ENCODE measurements at places on chromosomes 1 and 21.

GRCh38 chr1:84997667-84998600, 1.0 kb upstream of the MCOLN2 start:
- no peak for DNase-seq

DNA sequence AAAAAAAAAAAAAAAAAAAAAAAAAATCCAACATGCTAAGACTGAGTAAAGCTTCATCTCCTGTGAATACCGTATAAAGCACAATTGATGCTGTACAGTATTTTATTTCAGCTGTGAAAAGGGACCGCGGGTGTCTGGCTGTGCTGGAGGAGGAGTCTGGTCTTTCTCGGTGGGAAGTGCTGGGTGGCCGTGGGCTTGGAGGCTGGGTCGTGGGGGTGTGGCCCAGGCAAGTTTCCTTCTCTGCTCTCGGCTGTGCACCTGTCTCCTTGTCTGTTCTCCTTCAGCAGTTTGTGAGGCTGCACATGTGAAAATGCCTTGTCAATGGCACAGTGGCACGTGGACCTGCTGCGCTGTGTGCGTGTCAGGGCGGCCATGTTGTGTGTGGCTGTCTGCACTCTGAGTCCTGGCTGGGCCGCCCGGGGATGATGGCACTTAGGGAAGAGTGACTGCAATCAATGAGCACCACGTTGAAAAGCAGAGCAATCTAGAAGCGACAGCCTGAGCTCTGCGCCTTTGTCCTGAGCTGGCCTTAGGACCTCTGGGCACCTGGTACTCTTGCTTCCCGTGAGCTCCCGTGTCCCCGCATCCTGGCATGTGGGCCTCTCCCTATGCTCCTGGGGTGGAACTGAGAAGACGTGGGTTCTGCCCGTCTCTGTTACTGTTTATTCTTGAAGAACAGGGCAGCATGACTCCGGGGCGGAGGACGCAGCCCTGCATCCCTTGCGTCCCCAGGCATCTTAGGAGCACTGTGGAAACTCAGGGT, 14.5 kb downstream of the AGPAT3 start:
- no peak for DNase-seq

DNA sequence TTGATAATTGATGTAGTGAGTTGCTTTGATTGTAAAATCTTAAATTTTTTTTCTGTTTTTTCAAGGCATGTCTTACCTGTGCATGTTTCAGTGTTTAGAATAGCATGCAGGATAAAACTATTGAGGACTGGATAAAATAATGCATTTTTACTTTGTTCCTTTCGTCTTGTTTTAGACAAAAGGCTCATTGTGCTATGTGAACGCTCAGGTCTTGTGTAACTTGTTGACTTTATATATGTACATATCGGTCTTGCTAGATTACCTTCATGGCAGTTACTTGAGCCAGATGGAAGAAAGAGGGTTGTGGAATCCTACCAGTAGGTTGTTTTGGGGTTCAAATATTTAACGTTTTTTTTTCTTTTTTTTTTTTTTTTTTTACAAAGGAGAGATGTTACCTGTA, 7.0 kb downstream of the NFIA start:
- DNase-seq = no peak

DNA sequence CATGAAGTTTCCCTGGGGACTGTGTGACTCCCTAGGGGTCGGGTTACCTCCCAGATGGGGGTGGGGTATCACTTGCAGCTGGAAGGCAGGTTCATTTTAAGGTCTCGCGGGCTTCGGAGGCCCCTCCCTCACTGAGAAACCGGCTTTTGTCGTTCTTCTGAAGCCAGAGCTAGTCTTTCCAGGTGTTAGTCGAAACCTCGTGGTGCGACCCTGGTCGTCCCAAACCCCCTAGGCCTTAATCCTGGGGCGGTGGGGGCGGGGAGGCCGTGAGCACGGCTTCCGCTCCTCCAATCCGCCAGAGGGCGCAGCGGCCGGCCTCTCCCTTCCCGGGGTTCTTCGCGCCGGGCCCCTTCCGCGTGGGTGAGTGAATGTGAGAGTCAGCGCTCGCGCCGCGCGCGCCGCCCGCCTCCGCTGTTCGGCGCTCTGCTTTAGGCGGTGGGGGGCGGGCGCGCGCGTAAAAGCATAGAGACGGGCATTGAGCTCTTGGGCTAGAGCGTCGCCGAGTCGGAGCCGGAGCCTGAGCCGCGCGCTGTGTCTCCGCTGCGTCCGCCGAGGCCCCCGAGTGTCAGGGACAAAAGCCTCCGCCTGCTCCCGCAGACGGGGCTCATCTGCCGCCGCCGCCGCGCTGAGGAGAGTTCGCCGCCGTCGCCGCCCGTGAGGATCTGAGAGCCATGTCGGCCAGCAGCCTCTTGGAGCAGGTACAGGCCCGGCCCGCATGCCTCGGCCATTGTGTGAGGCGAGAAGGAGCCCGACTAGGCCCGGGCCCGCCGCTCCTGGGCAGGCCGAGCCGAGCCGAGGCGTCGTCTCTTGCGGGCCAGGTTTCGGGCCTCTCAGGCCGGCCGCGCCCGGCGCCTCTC, at the start of gene YTHDF2:
TSS of gene YTHDF2 (plus strand) at position 491 of the 857 bp plus-strand sequence. CDS start at position 672, 181 bp downstream.
- DNase-seq = peak; percentile 98

DNA sequence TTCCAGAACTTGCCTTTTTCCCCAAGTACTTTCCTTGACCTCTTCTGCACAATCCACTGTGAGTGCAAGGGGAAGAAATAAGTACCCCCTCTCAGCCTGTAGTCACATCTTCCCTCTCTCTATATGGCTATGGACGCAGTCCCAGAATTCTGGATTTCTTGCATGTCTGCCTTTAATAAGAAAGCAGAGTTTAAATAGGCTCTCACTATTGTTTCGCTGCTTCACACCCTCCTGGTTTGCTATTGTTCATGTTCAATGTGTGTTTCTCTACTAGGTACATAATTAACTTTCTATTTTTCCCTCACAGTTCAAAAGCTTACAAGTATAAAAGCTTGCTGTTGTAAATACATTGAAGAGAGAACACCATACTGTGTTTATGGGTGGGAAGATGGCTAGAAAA, 181.5 kb upstream of the C1orf105 start:
- DNase-seq = no peak

- no peak for DNase-seq
Measured at GRCh38 chr1:18148461-18148860, 40.9 kb downstream of the IGSF21 start.

DNA sequence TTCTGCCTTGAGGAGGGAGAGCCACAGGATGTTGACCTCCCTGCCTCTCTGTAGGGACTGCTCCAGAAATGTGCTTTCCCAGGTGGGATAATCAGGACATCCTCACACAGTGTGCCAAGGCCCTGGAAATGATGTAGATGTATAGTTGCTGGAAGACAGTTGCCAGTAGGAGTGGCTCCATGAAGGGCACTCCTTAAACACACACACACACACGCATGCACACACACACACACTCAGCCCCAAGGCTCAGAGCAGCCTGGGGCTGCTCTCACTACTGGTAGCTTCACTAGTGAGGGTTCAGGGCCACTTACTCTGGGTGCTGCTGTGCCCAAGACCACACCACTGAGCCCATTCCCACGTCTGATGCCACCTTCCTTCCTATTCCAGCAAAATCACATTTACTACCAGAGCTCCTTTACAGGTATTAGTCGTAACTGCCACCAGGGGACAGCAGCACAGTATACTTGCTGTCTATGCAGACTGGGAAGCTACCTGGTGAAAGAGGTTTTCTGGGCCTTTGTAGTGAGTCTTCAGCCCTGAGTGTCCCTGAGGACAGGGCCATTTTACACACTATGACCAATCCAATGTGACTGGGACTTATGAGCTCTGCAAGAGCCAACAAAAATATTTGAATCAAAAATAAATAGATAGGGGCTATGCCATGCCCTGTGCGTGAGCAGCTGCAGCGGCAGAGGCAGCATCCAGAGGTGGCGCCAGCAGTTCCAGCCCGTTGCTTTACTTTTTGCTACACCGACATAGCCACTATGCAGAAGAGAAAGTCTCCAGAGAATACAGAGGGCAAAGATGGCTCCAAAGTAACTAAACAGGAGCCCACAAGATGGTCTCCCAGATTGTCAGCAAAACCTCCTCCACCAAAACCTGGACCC, 15.0 kb downstream of the CRNN start:
- no peak for DNase-seq

DNA sequence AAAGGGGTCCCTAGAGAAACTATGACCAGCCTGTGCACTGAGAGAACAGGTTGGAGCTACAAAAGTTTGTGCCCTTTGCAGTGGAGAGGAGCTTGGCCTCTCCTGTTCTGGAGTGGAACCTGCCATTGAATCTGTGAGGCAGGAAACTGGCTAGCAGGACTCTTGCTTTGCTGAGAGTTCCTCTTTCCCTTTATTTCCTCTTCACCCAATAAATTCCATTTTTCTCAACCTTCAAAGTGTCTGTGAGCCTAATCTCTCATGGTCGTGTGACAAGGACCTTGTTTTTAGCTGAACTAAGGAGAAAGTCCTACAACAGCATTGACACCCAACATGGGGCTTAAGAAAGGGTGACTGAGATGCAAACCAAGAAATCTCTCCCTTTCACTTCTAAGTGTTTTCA, 42.7 kb upstream of the FASLG start:
- no peak for DNase-seq

DNA sequence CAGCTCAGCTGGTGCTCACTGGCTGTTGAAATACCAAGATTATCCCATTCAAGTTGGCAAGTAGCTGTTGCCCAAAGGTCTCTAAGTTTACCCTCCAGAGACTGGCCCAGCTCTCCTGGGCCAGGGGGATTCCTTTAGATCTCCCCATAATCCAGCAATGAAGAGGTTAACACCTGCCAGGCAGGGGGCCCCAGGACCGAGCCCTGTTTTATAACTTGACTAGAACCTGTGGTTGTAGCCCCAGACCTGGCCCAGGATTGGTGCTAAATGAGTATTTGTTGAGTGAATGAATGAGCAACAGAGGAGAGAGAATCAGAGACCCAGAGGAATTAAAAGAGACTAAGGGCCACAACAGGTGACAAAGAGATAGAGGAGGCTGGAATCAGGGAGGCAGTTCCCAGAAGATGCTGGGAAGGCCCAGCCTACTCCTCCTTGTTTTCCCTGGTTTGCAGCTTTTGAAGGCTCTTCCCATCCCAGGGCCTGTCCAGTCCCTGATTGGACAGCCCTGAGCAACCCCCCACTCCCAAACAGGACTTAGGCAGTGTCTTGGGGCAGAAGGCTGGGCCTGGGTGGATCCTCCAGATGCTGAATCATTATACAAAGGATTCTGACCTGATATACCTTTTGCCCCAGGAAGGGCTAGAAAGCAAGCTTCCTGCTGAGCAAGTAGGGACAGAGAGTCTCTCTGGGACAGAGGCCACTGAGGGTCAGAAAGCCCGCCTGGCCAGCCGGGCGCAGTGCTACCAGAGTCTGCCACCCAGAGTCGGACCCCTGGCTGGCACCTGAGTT, 2.4 kb upstream of the RHBG start:
- no peak for DNase-seq

DNA sequence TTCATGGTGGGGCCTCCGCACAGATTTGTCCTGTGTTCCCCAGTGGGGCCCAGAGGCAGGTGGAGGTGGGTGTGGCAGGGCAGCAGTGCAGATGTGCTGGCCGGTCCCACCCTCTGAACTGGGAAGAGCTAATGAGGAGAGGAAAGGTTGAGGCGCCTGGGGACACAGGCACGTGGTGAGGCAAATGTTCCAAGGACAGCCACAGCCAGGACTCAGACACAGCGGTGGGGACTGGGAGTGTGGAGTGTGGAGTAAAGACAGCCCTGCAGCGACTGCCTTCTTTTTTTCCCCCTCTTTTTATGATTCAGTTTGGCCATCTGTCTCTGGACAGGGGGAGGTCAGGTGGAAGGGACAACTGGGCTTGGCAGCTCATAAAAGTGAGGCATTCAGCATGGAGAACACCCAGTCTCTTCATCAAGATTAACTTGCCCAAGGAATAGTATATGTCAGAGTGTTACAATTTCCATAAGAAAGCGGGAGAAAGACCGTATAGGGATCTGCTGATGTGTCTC, 104.2 kb upstream of the GCLM start:
- DNase-seq = no peak

- no peak for DNase-seq
Measured at GRCh38 chr1:11800756-11801433, 4.9 kb downstream of the MTHFR start.

- no peak for DNase-seq
Measured at GRCh38 chr1:7781923-7782495, 2.1 kb upstream of the PER3 start.

DNA sequence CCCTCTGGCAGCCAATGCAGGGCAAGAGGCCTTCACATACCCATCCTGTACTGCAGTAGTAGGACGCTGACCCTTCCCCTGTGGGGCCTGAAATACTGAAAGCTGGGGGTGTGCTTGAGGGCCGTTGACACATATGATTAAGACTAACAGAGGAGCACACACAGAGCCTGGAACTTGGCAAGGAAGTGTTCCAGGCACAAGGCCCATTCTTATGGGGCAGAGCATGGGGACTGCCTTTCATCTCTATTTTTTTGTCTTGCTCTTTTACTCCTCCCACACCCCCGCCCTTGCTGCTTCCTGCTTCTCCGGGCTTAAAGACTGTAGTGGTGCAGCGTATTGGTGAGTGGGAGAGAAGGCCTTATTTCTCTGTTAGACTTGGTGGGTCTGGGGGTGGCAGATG, 137.4 kb downstream of the BACH1 start:
- DNase-seq = no peak

DNA sequence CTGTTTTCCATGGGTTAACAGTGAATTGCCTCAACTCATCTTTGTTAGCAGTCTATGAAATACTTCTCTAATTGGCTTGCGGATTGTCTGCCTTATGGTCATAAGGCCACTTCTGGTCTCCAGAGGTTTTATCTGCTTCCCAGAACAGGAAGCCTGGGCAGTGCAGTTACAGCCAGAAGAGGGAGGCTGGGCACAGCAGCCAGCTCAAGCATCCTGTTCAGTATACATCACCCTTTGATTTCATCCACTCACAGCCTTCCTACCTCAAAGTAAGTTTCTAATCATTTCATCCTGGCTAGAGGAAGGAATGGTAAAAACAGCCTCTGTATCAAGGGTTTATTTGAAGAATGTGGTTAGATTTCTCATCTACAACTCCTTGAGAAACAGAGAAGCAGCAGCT, 311.5 kb upstream of the DEPDC1 start:
- no peak for DNase-seq

DNA sequence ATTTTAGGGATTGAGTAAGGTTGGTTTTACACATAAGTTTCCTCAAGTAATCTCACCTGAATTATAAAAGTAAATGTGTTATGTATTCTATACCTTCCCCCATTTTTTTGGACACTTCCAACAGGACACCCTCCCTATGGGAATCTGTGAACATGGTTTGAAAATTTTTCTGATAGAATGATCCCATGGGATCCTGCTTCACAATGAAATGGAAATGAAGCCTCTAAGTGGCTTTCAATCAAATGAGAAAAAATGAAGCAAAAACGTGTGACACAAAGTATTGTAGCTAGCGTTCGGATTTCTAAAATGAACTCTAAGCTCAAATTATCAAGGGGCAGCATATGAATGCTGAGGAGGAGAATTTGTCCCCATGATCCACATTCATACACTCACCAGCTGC, 1006.8 kb downstream of the ADGRL2 start:
- DNase-seq = no peak
